ENCODE measurements at places on chromosomes 6 and 20.
A peak's percentile ranks its signal among the peaks of the same experiment; 100 is the strongest.

DNA sequence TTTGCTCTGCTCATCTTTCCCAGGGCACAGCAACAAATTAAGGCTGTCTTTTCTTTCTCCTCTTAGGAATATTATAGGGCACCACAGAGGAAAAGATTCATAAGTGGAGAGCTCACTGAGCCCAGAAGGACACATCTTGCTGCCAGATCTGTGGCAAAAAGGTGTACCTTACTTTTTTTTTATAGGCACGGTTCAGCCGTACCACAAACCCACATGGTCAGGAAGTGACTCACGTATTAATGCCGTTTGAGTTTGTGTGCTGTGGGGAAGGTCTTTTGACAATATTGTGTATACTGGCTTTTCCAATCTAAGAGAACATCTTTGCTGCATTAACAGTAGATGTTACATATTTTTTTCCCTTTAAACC, 28.4 kb downstream of the PAQR8 start:
- DNase-seq: no peak

- DNase-seq: no peak
Observed at GRCh38 chr20:49666911-49667310, 46.8 kb downstream of the B4GALT5 start.

DNA sequence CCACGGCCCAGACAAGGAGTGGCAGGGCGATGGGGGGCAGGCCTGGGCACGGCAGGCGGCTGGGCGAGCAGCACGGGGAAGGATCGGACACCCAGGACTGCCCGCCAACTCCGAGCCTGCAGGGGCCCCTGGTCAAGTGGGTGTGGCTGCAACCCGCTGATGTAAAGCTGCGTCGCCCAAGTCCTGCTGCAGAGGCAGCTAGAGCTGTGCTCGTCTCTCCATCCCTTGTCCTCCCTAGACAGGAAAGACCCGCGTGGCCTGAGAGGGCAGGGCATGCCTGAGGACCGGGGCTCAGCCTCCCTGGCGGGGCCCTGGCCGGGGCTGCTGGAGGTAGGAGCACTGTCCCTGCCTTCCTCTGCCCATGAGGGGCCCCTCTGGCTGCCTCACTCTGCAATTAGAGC, 281.2 kb downstream of the CDH4 start:
- DNase-seq: no peak

- DNase-seq: no peak
Observed at GRCh38 chr6:71038711-71039344, 82.0 kb upstream of the B3GAT2 start.

DNA sequence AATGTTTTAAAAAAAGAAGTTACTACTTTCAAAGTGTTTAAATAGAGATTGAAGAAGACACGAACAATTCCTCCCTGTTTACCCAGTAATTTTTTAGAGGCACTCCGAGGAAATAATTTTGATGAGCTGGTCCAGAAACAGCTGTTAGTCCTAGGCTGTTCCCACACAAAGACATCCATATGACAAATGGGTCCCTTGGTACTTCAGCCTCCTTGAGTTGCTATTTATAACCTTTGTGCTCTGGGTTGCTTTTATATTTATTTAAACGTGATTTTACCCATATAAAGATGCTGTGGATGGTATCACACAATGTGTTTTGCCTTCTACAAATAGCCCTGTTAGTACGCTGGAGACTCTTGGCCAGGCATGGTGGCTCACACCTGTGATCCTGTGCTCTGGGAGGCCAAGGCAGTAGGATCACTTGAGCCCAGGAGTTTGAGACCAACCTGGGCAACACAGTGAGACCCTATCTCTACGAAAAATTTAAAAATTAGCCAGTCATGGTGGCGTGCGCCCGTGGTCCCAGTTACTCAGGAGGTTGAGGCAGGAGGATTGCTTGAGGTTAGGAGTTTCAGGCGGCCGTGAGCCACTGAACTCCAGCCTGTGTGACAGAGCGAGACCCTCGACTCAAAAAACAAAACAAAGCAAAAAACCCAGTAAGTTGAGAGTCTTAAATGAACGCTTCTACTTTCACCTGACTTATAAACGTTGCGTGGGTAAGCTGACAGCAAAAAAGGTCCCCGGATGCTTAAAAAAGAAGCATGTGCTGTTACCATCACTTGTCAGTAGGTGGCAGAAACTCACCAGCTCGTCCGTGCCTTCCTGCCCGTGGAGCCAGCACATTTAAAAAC, 56.9 kb upstream of the ARMH2 start:
- peak; percentile 30 for DNase-seq

All from C1 segment of cervical spinal cord (tissue), 14 donors.